ENCODE measurements at places on chromosomes 1 and 21.

- no peak for DNase-seq
Measured at GRCh38 chr1:38640371-38640770, 219.2 kb downstream of the RRAGC start.

GRCh38 chr1:151837197-151837596 lies 2.4 kb downstream of the C2CD4D start:
- DNase-seq: no peak

GRCh38 chr1:15083578-15083977 lies 70.0 kb upstream of the TMEM51 start:
- DNase-seq: peak; percentile 29

DNA sequence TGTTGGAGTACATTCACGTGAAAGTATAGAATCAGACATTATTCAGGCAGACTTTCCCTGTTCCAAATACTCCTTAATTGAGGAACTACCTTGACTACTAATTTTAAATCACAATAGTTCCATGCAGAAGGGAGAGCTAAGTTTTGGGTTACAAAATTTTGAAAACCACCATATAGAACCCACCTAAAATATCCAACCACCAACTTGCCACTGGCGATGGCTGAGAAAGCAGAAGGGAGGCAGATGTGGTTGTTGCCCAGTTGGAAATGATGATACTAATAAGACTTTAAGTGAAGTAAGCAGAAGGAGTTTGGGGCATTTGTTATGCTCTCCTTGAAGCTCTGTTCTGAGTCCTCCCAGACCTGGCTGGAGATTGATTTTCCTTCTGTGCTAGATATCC lies 190.7 kb downstream of the HLX start:
- no peak for DNase-seq

DNA sequence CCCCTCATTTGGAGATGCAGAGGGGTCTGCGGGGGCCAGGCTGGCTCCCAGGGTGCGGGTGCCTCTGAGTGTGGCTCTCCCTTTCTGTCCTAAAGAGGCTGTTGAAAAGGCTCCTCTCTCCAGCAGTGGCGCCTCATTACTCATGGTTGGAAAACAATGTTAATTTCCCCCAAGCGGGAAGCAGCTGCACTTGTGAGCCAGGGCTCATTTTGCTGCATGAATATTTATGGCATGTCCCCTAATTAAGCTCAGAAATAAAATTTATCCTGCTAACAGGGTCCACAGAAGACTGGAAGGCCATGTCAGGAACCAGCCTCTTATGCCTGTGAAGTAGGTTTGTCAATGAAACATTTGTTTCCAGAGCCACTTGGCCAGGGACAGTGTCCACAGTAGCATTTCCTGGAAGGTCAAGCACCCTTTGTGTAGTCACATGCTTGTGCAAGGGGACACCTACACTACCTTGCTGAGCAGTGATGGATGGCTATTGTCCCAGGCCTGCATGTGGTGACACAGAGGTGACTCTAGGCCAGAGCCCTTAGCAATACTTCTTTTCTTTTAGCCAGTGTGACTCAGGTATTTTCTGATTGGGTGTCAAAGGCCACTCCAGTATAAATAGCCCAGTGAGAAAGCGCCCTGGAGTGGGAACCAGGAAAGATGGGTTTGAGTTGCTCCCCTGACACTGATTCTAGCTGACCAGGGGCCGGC lies 259.0 kb downstream of the FOXD2 start:
- DNase-seq: no peak

- peak; percentile 38 for DNase-seq
Measured at GRCh38 chr1:235023711-235024439, 104.8 kb downstream of the TOMM20 start.

DNA sequence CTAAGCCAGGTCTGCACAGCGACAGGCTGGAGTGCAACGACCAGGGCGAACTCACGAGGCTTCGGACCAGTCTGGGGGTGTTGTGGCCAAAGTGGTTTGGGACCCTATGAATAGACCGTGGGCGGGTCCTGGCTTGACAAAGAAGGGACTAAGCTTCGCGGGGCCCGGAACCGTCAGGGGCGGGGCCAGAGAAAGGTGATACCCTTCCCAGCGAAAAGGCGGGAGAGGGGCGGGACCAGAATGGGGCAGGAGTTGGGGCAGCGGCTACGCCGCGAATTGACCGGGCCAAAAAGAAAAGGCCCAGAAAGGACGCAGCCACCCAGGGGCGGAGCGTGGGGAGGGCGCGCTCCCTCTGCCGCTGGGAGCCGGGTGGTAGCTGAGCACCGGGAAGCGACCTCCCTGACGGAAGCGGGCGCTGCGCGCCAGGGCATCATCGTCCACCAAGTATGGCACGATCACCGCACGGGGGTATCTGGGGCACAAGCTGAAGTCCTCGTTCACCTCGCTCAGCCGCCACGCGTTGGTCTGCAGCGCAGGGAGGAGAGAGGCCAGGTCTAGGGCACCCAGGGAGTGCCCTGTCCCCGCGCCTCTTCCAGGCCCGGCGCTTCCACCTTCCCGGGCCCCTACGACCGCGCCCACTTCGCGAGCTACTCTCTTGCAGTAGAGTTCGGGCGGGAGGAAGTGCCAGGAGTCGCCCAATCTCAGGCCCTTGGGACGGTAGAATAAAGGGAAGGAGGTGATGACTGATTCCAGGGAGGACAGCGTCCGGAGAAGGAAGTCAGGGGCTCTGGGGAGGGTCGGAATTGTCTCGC lies 6.7 kb upstream of the FAM167B start:
- peak; percentile 91 for DNase-seq

DNA sequence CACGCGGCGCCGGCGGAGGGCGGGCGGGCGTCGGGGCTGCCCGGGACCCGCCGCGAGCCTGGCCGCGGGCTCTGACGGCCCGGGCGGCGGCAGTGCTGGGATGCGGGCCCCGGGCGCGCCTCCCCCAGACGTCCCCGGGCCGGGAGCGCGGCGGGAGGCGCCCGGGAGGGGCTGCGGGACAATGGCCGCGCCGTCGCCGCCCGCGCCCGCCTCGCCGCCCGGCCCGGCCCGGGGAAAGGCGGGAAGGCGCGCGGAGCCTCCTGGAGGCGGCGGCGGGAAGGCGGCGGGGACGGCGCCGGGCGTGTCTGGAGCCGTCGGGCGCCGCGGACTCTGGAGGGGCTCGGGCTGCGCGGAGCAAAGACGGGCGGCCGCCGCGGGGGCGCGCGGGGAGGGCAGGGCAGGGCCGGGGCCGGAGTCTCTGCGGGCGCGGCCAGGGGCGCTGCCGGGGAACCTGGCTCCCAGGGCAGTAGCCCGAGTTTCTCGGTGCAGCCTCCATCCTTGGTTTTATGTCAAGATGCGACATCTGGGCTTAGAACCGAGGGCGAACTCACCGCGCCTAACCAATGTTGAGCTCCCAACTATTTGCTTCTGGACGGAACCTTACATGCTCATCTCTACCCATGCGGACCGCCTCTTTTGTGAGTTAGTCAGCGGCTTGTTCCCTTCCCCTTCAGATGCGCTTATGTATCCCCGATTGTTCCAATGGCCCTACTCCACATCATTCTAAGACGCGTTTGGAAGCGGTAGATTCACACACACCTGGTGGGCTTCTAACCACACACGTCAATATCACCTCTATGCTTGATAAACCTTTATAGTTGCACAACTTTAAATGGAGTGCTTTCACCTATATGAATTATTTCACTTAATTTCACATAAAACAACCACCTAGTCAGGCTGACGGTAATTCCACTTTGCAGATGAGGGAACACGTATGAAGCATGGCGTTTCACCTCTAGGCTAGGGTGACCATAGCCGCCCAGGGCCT lies 651 bp downstream of the ZBTB8A start:
- peak; percentile 63 for DNase-seq

DNA sequence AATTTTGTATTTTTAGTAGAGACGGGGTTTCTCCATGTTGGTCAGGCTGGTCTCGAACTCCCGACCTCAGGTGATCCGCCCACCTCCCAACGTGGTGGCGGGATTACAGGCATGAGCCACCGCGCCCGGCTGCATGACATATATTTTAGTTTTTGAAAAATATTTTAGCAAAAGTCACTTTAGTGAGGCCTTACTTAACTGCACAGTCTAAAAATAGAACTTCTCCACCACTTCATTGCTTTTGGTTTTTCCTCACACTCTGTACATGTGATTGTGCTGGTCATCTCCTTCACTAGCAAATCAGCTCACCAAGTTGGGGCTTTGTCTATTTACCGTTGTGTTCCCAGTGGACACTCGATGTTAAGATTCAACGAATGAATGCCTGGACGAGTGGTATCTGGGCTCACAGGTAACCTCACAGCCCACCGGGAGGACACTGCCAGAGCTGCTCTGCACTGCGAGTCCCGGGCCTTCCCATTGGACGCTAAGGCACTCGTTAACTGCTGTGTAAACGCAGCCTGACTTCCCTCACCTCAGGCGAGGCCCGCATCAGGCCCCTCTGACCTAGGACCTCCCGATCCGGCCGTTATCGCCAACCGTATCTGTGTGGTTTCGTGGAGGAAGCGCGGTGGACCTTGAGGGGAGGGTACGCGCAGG lies 14.0 kb upstream of the ZNF692 start:
- peak; percentile 85 for DNase-seq

GRCh38 chr1:207817166-207817565 lies 65.3 kb downstream of the CD46 start:
- no peak for DNase-seq
